Jurkat, Clone E6-1 (cell line): ENCODE measurements at places on chromosomes 13 and 19.

DNA sequence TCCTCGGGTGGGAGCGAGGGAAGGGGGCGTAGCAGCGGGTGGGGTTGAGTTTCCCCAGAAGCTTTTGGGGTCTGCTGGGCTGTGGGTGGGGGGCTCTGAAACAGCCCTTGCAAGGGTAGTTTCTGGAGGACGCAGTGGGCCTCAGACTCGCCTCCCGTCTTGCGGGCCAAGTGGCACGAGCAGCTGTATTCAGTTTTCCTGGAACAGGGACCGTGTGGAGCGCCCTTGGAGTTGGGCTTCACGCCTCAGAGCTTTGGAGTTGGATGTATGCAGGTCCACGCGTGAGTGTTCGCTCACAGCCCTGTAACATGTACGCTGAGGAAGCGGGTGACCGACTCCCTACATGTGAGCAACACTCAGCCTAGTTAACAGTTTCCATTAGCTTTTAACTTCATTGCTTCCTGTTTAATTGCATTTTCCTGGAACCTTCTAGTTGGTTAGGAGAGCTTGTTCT is 603 bp downstream of the TM9SF2 start:
- no peak for DNase-seq

GRCh38 chr19:47363758-47364531 is 14.8 kb downstream of the DHX34 start:
- DNase-seq: no peak

- DNase-seq: no peak
These were observed 15.2 kb upstream of the SLC25A30 start for GRCh38 chr13:45433381-45433790.

- DNase-seq: no peak
These were observed 11.9 kb downstream of the EFNB2 start for GRCh38 chr13:106523576-106523975.

DNA sequence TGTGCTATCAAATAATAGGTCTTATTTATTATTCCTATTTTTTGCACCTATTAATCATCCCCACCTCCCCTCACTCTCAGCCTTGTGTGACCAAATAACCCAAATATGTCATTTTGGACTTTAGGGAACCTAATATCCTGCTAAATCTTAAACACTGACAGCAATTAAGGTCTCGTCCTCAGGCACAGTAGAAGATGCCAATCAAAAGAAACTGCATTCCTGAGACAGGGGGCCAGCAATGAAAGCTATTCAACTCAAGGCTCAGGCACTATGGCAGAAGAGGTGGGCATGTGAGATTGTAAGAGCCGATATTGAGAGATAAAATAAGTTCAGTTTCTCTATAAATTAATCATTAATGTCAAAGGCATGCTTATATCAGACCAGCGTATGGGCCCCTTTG is 1437.7 kb upstream of the PCDH9 start:
- no peak for DNase-seq

GRCh38 chr19:31332096-31332495 is 17.1 kb downstream of the TSHZ3 start:
- no peak for DNase-seq

DNA sequence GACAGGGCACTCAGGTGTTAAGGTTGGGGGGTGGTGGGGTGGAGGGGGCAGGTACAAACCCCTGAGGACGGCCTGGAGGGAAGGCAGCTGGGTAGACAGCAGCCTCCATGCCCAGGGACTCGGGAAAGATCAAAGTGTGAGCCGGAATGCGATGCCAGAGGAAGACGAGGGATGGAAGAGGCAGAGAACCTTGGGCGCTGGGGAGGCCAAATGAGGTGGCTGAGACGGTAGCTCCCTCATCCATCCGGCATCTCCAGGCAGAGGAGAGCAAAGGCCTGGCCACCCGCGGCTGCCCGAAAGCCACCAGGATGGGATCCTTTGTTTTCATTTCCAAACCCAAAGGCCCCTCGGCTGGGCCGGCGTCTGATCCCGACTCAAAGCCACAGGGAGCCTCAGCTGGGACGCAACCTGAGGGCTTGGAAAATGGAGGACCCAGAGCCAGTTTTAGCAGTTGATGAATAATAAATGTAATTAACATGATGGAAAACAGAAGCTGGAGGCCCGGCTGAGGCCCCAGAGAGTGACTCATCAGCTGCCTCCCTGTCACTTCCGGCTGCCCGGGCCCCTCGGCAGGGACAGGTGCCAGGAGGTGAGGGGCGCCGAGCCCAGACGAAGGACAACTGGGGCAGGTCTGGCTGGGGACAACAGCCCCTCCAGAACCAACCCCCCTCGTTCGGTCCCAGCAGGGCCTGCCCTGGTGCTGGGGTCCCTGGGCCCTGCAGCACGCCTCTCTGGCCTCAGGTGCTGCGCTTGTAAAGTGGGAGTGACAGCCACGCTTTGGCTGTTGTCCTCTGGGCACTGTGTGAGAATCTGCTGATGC is 61.6 kb downstream of the CEBPG start:
- no peak for DNase-seq

- DNase-seq: no peak
These were observed 109.7 kb upstream of the RNF113B start for GRCh38 chr13:98286799-98287198.

- DNase-seq: no peak
These were observed 238.5 kb upstream of the TMTC4 start for GRCh38 chr13:100913143-100913542.

- DNase-seq: peak; percentile 85
These were observed 540 bp downstream of the TMEM160 start for GRCh38 chr19:47047763-47048405.

- DNase-seq: peak; percentile 35
These were observed 1.4 kb downstream of the DYRK1B start for GRCh38 chr19:39832341-39833083.

DNA sequence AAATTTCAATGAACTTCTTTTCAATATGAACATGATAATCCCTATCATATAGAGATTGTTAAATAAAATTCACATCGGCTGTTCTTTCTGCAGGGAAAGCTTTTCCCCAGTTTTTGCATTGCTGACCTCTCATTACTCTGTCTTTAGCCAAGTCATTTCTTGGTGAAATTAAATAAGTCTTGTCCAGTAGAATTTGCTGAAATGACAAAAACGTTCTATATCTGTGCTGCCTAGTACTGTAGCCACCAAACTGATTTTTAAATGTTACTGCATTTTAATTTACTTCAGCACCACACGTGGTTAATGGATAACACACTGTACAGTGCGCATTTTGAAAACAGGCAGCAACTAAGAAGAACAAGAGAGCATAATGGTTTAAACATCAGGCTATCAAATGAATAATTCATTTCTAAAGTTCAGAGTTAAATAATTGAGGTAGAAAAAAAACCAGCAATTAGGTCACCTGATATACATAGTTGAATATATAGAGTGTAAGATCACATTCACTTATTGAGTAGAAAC is 178.9 kb downstream of the LIG4 start:
- DNase-seq: no peak

GRCh38 chr13:49499889-49500660 is 4.3 kb downstream of the PHF11 start:
- DNase-seq: no peak

- DNase-seq: no peak
These were observed 418.2 kb downstream of the DCT start for GRCh38 chr13:94061301-94061700.
